ENCODE measurements at places on chromosomes 6 and 20. TPM values are rescaled to one million over a fixed set of nuclear protein-coding genes. Genes with fewer than 3 reads are reported as not detected.

Gene SLA2
- total RNA-seq, result not detected

Gene CGA
- total RNA-seq, result not detected

Gene VSX1
- total RNA-seq, result not detected

Gene BTNL2
- total RNA-seq, result not detected

Gene SPDEF
- 1.4 TPM for total RNA-seq

Gene TGIF2
- total RNA-seq, result 8.5 TPM

Gene RSPO3
- total RNA-seq, result not detected

Gene GMEB2
- total RNA-seq, result 16.1 TPM

Gene SUPT3H
- 12.0 TPM for total RNA-seq

Gene ANKRD66
- not detected for total RNA-seq

Gene PHACTR1
- 0.57 TPM for total RNA-seq

Gene PRICKLE4
- total RNA-seq, result 1.1 TPM

Gene CST2
- total RNA-seq, result not detected

Gene RBBP8NL
- 1.1 TPM for total RNA-seq

Gene GPX6
- not detected for total RNA-seq

Data from nasal cavity respiratory epithelium epithelial cell of viscerocranial mucosa (primary cell).